ENCODE measurements at places on chromosomes 1 and 21.

GRCh38 chr1:31801458-31801857 lies 14.4 kb downstream of the SPOCD1 start:
- DNase-seq, result no peak

DNA sequence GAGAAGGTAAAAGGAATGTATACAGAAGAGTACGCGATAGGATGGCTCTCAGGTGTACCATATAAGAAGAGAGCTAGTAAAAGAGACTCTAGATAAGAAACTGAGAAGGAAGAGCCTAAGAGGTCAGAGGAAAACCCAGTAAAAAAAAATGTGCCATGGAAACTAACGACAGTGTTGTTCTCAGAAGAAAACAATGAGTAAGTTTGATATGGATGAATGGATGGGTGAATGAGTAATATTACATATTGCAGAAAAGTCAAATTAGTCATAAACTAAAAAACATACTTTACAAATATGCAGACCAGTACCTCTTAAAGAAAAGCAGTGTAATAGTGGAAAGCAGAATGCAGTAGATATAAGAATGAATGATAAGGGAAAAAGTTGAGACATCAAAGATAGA lies 316.2 kb downstream of the HMCN1 start:
- DNase-seq, result no peak

GRCh38 chr1:16109571-16109970 lies 36.1 kb upstream of the FAM131C start:
- no peak for DNase-seq

DNA sequence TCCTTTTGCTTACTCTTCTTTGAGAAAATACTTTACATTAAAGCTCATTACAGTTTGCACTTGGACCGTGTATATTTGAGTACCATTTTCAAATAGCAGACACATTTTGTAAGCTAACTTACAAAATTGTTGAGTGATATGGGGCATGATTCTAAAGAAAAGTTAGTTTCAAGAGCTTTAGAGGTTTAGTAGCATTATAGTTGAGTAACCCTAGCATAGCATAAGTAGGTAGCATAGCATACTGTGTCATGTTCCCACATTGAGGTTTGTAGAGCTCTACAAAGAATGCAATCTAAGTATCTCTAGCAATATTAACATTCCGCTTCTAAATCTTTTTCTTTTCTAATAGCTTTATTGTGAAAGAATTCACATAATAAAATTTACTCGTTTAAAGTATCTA lies 92.0 kb downstream of the ITSN1 start:
- DNase-seq, result no peak

- DNase-seq, result no peak
These were observed 150.8 kb downstream of the ETS2 start for GRCh38 chr21:38956521-38956855.

GRCh38 chr1:188386161-188386560 lies 1557.4 kb downstream of the PLA2G4A start:
- no peak for DNase-seq

GRCh38 chr1:93804412-93804811 lies 74.6 kb downstream of the DNTTIP2 start:
- no peak for DNase-seq

GRCh38 chr1:203129501-203130231 lies 2.1 kb downstream of the ADORA1 start:
- no peak for DNase-seq

DNA sequence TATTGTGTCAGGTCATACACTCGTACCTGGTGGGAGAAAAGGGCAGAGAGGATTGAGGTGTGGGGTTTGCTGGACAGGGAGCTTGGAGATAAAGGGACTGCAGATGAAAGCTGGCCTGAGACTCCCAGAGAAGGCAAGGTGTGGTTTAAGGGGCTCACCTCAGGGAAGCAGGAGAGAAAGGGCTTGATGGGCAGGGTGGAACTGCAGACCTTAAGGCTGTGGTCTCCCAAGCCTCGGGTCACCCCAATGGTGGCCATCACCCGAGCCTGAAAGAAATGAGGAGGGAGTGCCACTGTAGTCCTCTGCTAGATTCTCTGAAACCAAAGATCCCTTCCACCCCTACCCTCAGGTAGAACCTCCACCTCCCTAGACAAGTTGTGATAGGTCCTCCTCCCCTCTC lies 3.7 kb upstream of the RHOC start:
- DNase-seq, result no peak

DNA sequence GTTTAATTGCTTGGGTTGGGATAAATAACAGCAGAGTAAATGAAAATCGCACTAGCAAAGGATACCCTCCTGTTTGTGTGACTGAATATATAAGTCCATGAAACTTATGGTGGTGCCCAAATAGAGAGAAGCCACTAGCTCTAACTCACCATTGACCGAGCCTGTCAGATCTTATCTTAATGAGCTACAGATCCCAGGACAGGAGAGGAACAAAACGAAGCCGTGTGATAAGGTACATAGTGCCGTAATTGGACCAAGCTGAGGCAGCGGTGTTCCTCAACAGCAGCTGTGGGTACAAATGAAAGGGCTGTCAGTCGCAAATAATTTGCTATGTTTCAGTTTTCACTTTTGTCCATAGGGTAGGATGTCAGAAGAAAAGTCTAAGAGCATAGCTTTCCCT lies 276.1 kb downstream of the PTBP2 start:
- no peak for DNase-seq

- DNase-seq, result no peak
These were observed 3.0 kb downstream of the USP1 start for GRCh38 chr1:62439652-62440371.

- DNase-seq, result no peak
These were observed 29.6 kb downstream of the CLCA1 start for GRCh38 chr1:86498281-86498680.

DNA sequence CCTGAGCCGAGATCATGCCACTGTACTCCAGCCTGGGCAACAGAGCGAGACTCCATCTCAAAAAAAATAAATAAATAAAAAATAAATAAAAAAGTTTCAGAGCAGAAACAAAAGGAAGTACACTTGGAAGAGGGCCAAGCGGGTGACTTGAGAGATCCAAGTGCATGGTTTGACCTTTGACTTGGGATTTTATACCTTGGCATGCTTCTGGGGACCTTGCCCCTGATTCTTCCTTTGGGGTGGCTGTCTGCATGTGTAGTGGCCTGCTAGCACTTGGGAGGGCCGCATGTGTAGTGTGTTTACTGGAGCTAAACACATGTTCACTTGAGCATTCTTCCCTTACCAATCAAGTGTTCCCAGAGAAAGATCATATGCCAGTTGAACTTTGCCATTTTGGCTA lies 114.0 kb downstream of the DTL start:
- DNase-seq, result no peak

- DNase-seq, result no peak
These were observed 35.6 kb downstream of the SNAP47 start for GRCh38 chr1:227770812-227771211.

- DNase-seq, result no peak
These were observed 108.0 kb upstream of the TRABD2B start for GRCh38 chr1:48105165-48105564.

DNA sequence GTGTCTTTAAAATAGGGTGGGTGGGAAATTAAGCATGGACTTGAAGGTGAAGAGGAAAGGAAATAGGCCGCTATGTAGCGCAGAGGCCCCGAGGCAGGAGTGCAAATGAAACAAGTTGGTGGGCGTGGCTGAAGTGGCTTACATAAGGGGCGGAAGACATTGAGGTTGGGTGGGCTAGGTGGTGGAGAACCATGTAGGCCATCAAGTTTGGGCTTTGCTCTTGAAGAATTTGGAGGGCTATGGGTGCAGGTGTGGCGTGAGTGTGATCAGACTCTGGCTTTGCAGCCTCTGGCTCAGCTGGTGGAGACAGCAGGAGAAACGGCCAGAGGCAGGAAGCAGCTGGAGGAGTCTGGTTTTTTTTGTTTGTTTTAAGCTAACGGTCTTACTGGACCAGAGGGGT lies 6.7 kb downstream of the SLFNL1 start:
- DNase-seq, result no peak

DNA sequence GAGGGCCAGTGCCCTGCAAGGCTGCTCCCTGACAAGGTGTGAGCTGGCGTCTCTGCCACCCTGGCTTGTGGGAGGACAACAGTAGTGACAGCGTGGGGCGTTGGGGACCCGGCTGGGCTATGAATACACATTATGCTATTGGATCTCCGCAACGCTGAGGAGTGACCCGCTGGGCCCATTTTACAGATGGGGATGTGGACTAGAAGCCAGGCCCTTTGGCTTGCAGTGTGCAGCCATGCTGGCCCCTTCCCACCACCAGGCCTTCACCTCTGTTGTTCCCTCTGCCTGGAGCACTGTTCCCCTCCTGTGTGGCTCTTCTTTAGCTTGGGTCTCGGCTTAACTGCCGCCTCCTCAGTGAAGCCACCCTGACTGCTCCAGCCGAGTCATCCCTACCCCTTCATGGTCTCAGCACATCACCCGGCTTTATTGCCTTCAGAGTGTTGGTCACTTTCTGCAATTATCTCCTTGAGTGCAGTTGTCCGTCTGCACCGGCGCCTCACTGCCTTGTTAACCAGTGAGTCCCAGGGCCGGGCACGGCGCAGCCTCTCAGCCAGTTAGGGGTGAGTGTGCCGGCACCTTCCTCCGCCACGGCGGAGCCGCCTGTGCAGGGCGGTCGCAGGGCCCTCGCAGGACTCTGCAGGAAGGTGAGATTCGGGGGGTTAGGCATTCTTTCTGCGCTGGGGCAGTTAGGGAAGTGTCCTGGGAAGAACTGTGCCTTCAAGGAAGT lies 84.4 kb upstream of the ACTL8 start:
- no peak for DNase-seq

DNA sequence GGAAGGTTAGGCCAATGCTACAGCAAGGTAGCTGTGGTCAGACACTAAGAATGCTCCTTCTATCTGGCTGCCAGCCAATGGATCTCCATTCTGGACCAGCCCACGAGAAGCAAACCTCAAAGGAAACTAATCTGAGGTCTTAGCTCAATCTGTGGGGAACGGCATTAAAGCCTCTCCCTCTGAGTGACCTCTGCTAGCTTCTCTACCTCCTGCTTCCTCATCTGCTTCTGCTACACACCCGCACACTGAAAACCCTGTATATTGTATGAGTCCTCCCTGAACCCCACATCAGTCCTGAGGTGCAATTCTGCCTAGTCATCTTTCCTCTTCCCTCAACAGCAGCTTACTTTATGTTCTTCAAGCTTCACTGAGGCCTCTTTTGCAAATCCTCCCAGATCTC lies 6.9 kb upstream of the GALE start:
- no peak for DNase-seq

- no peak for DNase-seq
These were observed 14.8 kb upstream of the SLC45A1 start for GRCh38 chr1:8303141-8303540.

GRCh38 chr1:8370046-8370881 lies 52.4 kb downstream of the SLC45A1 start:
- DNase-seq, result no peak

- no peak for DNase-seq
These were observed 75.8 kb upstream of the BCAR3 start for GRCh38 chr1:93757256-93758036.

GRCh38 chr1:167666416-167666815 lies 36.4 kb downstream of the RCSD1 start:
- DNase-seq, result no peak

GRCh38 chr1:43545695-43546387 lies 15.2 kb downstream of the PTPRF start:
- no peak for DNase-seq

- no peak for DNase-seq
These were observed 62.2 kb upstream of the WDR26 start for GRCh38 chr1:224496826-224497225.

DNA sequence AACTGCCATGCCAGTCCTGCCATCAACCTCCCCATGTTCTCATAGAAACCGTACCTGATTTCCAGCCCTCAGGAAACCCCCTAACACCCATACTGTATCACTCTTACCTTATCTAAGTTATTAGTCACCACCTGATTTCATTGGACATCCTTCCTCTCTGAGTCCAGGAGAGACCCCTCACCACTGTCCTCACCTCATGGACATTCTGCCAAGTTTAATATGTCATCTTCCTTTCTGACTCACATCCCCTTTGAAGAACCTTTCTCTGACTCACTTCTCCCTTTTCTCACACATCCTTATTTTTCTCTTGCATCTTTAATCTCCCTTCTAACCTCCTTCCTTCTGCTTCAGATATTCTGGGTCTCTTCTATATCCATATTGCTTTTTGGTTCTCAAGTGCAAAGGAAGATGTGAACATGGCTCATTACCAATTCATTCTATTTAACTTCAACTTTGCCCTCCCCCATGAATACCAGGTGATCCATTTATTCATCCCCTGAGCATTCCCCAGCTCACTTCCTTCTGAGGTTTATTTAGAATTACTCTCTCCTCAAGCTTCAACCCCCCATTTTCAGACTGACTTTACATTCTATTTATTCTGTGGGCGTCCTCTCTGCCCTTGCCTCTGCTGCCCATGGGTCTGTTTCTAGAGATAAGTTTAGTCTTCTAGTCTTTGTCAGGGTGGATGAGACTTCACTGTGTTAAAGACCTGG lies 206.8 kb upstream of the ESRRG start:
- no peak for DNase-seq

Measured in mesothelial cell of epicardium (in vitro differentiated cells).